ENCODE measurements at places on chromosomes 5 and 9. TPM values are rescaled to one million over a fixed set of nuclear protein-coding genes. Genes with fewer than 3 reads are reported as not detected.

The CDC37L1 gene
- total RNA-seq: 33.0 TPM

The CCNG1 gene
- 103 TPM for total RNA-seq

The CBY3 gene
- total RNA-seq: 0.46 TPM

The FRRS1L gene
- total RNA-seq: 132 TPM

The CCDC171 gene
- 21.9 TPM for total RNA-seq

The OR13C2 gene
- 0.92 TPM for total RNA-seq

The GCNT1 gene
- 3.9 TPM for total RNA-seq

The FOXD4L3 gene
- 0.23 TPM for total RNA-seq

The DAPK1 gene
- 76.8 TPM for total RNA-seq

The ITK gene
- 0.23 TPM for total RNA-seq

All from diencephalon (tissue), 1 donor.